Uterus (tissue), 4 donors: ENCODE measurements at places on chromosomes 3 and 15. TPM values are rescaled to one million over a fixed set of nuclear protein-coding genes. Genes with fewer than 3 reads are reported as not detected.

Gene SLC22A14
- not detected for total RNA-seq

GRCh38 chr15:84731774-84732173 lies 15.8 kb upstream of the SEC11A start:
- H3K36me3 ChIP-seq = no peaks in the 10 kb centered on the region
- no peak overlapping the region for H3K27ac ChIP-seq
- H3K4me1 ChIP-seq = no peaks in the 10 kb centered on the region
- no peak for DNase-seq
- H3K4me3 ChIP-seq = no peak overlapping the region
- no peaks in the 10 kb centered on the region for H3K27me3 ChIP-seq

GRCh38 chr3:191300422-191300821 lies 28.8 kb upstream of the CCDC50 start:
- H3K27me3 ChIP-seq = no peaks in the 10 kb centered on the region
- no peaks in the 10 kb centered on the region for H3K4me1 ChIP-seq
- no peaks in the 10 kb centered on the region for H3K36me3 ChIP-seq
- H3K27ac ChIP-seq = no peak overlapping the region
- H3K4me3 ChIP-seq = no peak overlapping the region
- no peak for DNase-seq

- H3K27ac ChIP-seq = no peak overlapping the region
- H3K4me1 ChIP-seq = no peaks in the 10 kb centered on the region
- no peak for DNase-seq
- H3K4me3 ChIP-seq = no peak overlapping the region
These were observed 94.2 kb downstream of the XXYLT1 start for GRCh38 chr3:195176776-195177175.

Gene SLC28A2
- not detected for total RNA-seq

GRCh38 chr15:58419803-58420524 lies 11.8 kb upstream of the LIPC start:
- H3K27me3 ChIP-seq = no peaks in the 10 kb centered on the region
- H3K4me3 ChIP-seq = no peak overlapping the region
- H3K27ac ChIP-seq = no peak overlapping the region
- no peak for DNase-seq
- no peaks in the 10 kb centered on the region for H3K36me3 ChIP-seq
- H3K4me1 ChIP-seq = no peaks in the 10 kb centered on the region

- DNase-seq = no peak
- H3K4me3 ChIP-seq = no peak within 1 kb of the TSS
- no peaks in the 10 kb centered on the region for H3K36me3 ChIP-seq
- H3K27ac ChIP-seq = no peak within 1 kb of the TSS
These were observed at the start of gene OCA2 for GRCh38 chr15:28098766-28099554. TSS of gene OCA2 (minus strand) at chr15:28099315. CDS start at chr15:28081874, 17,441 bp downstream.

- H3K27me3 ChIP-seq = no peaks in the 10 kb centered on the region
- no peak overlapping the region for H3K27ac ChIP-seq
- DNase-seq = no peak
- no peak overlapping the region for H3K4me3 ChIP-seq
- no peaks in the 10 kb centered on the region for H3K36me3 ChIP-seq
These were observed 170.0 kb downstream of the SOX2 start for GRCh38 chr3:181881749-181882148.

GRCh38 chr15:54082836-54083492 lies 104.7 kb downstream of the UNC13C start:
- H3K4me1 ChIP-seq = no peaks in the 10 kb centered on the region
- no peak overlapping the region for H3K27ac ChIP-seq
- no peaks in the 10 kb centered on the region for H3K36me3 ChIP-seq
- no peak overlapping the region for H3K4me3 ChIP-seq
- no peaks in the 10 kb centered on the region for H3K27me3 ChIP-seq
- DNase-seq = no peak

Gene HCLS1
- total RNA-seq = 28.8 TPM

- H3K4me3 ChIP-seq = no peak overlapping the region
- H3K27me3 ChIP-seq = no peaks in the 10 kb centered on the region
- no peak overlapping the region for H3K27ac ChIP-seq
- H3K36me3 ChIP-seq = peaks cover 2% of the 10 kb centered on the region
- no peak for DNase-seq
- H3K4me1 ChIP-seq = no peaks in the 10 kb centered on the region
These were observed 32.9 kb upstream of the MBNL1 start for GRCh38 chr3:152235709-152236298.

GRCh38 chr3:41854956-41855355 lies 106.9 kb downstream of the ULK4 start:
- no peak overlapping the region for H3K4me3 ChIP-seq
- H3K36me3 ChIP-seq = no peaks in the 10 kb centered on the region
- DNase-seq = no peak
- H3K27me3 ChIP-seq = no peaks in the 10 kb centered on the region
- no peaks in the 10 kb centered on the region for H3K4me1 ChIP-seq

Gene UROC1
- total RNA-seq = not detected

DNA sequence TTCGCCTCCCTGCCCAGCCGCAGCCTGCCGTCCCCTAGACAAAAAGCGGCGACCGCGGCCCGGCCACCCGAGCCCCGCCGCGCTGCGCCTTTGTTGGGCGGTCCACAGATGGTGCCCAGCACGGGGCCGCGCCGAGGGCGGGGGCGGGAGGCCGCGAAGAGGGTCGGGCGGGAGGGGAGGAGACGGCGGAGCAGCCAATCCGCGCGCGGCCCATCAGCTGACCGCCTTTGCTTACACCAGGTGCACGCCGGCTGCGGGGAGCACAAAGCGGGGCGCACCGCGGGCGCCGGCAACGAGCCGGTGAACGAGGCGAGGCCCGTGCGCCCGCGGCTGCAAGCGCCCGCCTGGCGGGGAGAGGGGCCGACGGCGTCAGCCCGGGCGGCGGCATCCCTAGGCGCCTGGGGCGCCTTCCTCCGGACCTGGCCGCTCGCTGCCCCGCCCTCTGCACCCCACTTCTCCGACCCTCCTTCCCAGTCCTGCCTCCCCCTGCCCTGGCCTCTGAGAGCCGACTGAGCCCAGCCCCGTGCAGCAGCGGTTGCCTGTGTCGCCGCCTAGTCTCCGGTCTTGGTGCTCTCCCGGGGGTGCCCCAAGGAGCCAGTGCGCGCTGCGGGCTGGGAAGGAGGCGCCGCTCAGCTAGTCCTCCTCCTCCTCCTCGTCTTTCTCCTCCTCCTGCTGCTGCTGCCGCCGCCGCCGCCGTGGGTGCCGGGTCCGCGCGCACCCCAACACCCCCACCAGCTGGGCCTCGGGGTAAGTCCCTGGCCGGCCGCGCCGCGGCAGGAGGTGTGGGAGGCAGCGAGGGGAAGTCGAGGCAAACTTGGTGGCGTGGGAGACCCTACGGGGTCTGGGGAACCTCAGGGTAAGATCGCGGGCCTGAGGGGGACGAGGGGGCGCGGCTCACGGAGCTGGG lies at the start of gene LRRN1:
LRRN1 (plus strand) TSS at position 259 of the 907 bp plus-strand sequence. CDS start 45,211 bp downstream, outside the sequence.
- H3K4me3 ChIP-seq = peak within 1 kb of the TSS; percentile 35
- H3K27ac ChIP-seq = no peak within 1 kb of the TSS
- no peaks in the 10 kb centered on the region for H3K27me3 ChIP-seq
- peak; percentile 40 for DNase-seq
- H3K4me1 ChIP-seq = no peaks in the 10 kb centered on the region

DNA sequence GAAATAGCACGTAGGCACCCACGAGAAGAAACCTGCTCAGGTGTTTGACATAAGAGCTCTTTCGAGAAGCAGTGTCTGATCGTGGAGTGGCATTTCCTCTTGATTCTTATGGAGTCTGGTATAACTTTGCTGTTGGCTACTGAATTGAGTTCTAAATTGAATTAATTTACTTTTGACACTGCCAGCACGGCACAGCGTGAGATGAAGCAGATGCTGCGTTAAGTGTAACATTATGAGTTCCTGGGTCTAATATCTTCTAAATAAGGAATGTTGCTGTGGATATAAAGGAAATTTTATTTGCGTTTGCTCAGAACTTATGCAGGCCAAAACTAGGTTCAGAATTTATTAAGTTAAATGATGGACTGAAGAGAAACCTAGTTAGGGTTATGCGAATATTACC lies 919.9 kb downstream of the TUSC7 start:
- H3K4me1 ChIP-seq = no peaks in the 10 kb centered on the region
- H3K27me3 ChIP-seq = no peaks in the 10 kb centered on the region
- no peak for DNase-seq
- no peak overlapping the region for H3K4me3 ChIP-seq
- H3K27ac ChIP-seq = no peak overlapping the region

Gene WWTR1
- total RNA-seq = 148 TPM
